ENCODE measurements at places on chromosomes 2 and 18.

DNA sequence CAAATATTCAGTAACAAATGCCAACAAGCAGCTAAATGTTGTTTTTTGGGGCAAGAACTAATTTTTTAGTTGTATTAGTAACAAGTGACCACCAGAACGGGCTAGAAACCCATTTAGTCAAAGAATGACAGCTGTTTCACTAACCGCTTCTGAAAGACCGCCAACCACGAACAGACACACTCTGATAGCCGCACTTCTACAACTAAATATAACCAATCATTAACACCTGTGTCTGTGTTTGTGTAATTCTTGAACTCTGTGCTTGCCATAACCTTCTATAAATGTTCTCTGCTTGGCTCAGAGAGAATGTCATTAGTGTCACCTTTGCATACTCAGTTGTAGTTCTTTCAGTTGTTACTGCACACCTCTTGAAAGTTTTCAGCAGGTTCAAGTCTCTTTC is 526.3 kb upstream of the LRRTM1 start:
- no peak for DNase-seq

DNA sequence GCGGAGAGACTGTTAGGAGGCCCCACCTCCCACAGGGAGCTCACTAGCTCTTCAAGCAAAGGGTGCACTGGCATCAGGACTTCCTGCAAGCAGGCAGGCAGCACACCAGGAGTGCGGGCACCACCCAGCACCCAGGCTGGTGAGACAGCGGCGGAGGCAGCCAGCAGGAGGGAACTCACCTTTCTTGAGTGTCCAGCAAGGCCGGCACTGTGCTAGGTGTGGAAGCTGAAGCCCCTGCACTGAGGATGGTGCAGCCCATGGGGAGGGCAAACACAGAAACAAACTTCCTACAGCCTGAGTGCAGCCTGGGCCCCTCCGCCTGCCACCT is 100.7 kb upstream of the ID2 start:
- DNase-seq, result no peak

DNA sequence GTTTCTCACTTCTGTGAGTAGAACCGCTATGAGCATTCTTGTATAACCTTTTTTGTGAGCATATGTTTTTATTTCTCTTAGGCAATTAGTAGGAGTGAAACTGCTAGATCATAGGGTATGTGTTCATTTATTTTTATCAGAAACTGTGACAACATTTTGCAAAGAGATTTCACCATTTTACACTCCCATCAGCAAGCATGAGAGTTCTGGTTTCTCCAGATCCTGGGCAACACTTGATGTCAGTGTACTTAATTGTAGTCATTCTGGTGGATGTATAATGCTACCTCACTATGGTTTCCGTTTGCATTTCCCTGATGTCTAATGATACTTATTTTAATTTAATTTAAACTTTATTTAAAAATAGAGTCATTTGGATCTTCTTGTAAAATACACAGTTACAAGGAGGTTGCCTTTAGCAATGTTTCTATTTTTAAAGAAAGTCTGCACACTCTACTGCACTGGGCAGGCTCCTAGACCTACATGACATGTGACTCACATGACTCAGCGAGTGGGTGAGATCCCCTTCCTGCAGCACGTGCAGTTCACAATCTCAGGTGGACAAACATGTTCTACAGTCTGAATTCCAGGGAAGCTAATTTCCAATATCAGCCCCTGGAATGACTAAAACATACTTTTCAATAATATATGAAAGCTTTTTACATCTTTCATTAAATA is 127.0 kb upstream of the BCL2L11 start:
- DNase-seq, result no peak

GRCh38 chr2:115574667-115575066 is 1132.2 kb downstream of the DPP10 start:
- peak; percentile 62 for DNase-seq

DNA sequence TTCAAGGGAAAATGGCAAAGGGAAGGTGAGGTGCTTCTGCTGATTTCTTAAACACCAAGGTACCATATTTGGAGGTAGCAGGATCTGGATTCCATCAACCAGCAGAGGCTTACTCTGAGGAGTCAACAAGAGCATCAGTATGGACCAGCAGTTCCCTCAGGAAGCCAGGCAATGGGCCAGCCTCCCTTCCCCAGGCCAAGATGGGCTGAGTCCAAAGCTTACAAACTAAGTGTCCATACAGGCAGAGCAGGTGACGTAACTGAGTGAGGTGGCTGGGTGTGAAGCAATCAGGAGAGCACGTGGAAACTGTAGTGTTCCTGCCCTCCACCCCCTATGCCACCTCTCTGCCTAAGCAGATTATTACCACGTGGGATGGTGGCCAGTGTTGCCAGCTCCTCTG is 134.2 kb upstream of the HNRNPA3 start:
- DNase-seq, result no peak

DNA sequence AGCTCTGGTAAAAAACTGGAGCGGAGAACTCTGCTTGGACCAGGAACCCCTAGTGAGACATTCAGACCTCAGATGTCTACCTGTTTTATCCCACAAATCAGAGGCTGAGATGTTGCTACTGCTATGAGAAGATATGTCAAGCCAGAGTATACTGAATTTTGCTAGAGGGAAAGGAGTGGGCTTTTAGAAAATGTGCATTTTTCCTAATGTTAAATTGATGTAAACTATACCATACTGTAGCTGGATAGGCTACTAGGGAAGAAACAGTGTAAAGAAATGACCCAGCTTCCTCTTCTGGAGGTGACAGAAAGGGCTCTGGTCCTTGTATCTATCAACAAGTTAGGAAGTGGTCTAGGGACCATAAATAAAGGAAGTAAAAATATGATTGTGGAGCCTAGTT is 65.0 kb downstream of the SLC39A10 start:
- no peak for DNase-seq

GRCh38 chr2:217510771-217511291 is 492.0 kb downstream of the TNS1 start:
- peak; percentile 79 for DNase-seq

GRCh38 chr2:2222931-2223330 is 108.1 kb downstream of the MYT1L start:
- no peak for DNase-seq

- no peak for DNase-seq
Measured at GRCh38 chr2:71130905-71131244, 441 bp downstream of the MPHOSPH10 start.

DNA sequence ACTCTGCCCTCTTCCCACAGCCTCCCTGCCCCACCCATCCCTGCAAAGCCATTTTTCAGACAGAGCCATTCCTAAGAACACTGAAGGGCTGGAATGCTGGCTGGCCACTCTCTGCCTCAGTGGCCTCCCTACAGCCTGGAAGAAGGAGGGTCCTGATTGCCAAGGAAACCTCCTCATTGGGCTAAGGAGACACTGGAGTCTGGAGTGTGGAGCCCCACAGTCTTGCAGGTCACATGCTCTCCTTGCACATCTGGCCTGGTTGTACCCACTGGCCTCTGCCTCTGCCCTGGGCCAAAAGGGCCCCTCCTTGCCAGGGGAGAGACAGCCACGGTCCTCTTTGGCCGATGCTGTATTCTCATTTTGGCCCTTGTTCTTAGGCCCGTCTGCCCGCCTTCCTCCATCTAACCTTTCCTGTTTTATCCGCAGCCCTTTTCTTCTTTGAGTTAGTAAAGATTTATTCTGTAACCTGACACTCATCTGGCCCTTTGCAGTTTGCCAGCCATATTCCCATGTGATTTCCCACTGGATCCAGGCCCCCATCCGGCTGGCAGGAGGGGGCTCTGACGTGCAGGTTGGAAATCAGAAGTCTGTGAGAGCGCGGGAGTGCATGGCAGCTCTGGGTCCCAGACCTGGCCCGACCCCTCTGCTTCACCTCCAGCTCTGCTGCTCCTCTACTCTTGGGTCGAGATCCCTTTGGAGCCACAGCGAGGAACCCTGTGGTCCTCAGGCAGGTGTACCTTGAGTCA is 11.0 kb upstream of the CATIP start:
- no peak for DNase-seq

GRCh38 chr2:232431705-232432590 is 24.0 kb upstream of the ALPI start:
- DNase-seq, result no peak

- no peak for DNase-seq
Measured at GRCh38 chr2:234025466-234025865, 25.0 kb upstream of the SPP2 start.

GRCh38 chr18:76568731-76569130 is 73.7 kb upstream of the ZNF516 start:
- DNase-seq, result no peak

- no peak for DNase-seq
Measured at GRCh38 chr2:15389895-15390294, 171.2 kb downstream of the NBAS start.

GRCh38 chr2:134852518-134852917 is 14.1 kb downstream of the ACMSD start:
- no peak for DNase-seq

GRCh38 chr2:23198316-23199114 is 186.5 kb upstream of the KLHL29 start:
- no peak for DNase-seq
